Activated CD8-positive, alpha-beta T cell treated with anti-CD3 and anti-CD28 coated beads, Interleukin-2, amount 10 ng/mL, durations not matched to agents 7 days and 5 days (primary cell): ENCODE measurements at places on chromosomes 5 and 9. TPM values are rescaled to one million over a fixed set of nuclear protein-coding genes. Genes with fewer than 3 reads are reported as not detected.

SLC45A2 gene
- total RNA-seq: 0.34 TPM

LIX1 gene
- not detected for total RNA-seq

TMEM171 gene
- total RNA-seq: not detected

ALDH1A1 gene
- total RNA-seq: not detected

DOCK8 gene
- 386 TPM for total RNA-seq

FBXL7 gene
- total RNA-seq: not detected

HTR4 gene
- not detected for total RNA-seq

SPINK6 gene
- total RNA-seq: not detected

TIMD4 gene
- 4.0 TPM for total RNA-seq

CEP72 gene
- total RNA-seq: 38.6 TPM

JAKMIP2 gene
- total RNA-seq: 8.2 TPM

PDE6A gene
- not detected for total RNA-seq

BSPRY gene
- total RNA-seq: 4.4 TPM

TEK gene
- not detected for total RNA-seq

DNA sequence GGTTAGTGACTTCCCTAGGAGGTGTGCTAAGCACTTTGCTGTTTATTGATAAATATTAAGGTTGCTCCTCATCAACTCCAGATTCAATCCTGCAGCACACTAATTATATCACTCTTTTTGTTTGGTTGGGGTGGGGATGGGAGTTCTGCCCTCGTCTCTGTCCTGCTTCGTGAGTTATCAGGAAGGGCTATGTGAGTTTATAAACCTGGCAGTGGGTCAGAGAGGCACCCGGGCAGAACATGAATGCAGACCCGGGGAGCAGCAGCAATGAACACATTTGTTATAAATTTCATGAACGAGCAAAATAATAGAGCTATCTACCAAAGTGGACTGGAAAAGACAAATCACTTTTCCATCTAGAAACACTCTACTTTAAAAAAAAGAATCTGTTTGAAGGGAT, 125.5 kb upstream of the WWC1 start:
- DNase-seq: no peak

DNA sequence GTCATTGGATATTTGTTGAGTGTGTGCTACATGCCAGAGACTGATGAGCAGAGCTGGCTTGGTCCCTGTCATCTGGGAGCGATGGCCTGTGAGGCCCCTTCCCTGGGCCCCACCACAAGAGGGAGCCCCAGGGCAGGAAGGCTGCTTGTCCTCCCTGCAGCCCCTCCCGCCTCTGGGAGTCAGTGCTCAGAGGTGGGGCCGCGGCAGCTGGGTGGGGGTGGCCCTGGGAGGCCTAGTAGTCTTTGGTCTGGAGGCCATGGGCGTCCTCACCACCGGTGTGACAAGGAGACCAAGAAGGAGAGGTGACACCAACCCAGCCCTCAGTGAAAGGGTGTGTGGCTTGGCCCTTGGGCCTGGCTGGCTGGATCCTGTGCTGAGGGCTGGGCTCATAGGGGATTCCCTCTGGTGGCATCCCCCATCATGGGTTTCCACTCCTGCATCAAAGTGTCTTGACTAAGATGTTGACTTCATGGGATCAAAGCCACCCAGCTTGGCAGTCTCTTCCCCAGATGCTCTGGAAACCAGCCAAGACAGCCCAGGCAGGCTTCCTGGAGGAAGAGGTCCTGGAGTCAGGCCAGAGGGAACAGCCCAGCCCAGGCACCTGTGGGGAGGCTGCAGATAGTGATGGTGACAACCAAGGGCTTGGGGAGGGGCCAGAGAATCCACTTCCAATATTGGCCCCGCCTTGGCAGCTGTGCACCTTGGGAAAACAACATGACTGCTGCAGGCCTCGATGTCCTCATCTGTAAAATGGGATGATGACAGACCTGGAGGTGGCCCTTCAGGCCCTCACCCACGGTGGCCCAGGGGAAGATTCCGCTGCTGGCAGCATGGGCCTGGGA, 166.7 kb downstream of the GAPVD1 start:
- DNase-seq: peak; percentile 45

DNA sequence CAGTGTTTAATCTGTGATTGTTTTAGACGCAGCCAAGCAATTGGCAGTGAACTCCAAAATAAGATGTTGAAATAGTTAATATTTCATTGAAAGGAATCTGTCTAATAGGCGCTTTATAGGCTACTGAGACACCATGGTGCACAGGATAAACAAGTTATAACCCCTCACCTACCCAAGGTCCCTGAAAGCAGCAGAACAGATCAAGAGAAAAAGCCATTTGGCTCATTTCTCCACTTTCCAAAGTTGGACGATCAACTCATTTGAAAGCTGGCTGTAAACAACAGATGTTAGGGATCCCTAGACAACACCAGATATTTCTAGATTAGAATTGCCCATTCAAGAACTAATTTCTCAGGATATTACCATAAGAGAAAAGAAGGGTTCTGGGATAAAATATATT, 4.9 kb downstream of the PUM3 start:
- no peak for DNase-seq

GRCh38 chr5:111070272-111071134, 1.0 kb upstream of the TSLP start:
- peak; percentile 27 for DNase-seq

GRCh38 chr5:43037636-43038495, 2.3 kb downstream of the ANXA2R start:
- peak; percentile 72 for DNase-seq

- DNase-seq: no peak
Observed at GRCh38 chr5:14744296-14745187, 80.0 kb downstream of the OTULIN start.

GRCh38 chr5:149788964-149789363, 58.9 kb downstream of the PPARGC1B start:
- no peak for DNase-seq

- DNase-seq: no peak
Observed at GRCh38 chr5:168807287-168807686, 228.1 kb upstream of the PANK3 start.

DNA sequence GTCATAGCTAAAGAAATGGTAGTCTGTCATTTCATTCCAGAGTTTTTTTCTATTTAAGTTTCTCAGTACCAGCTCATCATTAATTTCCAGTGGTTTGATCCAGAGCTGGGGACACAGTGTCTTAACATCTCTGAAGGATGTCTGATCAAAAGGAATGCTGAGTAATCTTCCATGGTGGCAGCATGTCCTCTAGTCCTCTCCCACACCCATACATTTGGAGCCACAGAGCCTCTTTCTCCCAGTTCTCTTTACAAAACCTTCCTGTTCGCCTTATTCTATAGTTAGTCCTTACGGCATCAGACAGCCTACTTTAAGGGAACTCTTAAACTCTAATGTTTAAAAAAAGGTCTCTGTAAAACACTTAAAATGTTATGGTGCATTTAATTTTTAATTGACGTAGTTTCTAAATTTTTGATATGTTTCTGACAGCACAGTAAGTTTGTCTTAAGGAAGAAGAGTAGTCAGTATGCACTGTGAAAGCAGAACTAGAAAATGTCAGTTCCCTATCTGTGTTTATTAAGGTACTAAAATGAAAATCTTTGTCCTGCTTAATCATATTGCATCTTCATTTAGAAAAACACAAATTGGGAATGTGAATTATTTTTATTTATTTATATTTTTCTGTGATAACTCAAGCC, 96.8 kb downstream of the INIP start:
- no peak for DNase-seq

- no peak for DNase-seq
Observed at GRCh38 chr5:16733331-16734006, 116.7 kb upstream of the RETREG1 start.

GRCh38 chr5:143588933-143589662, 185.6 kb upstream of the NR3C1 start:
- no peak for DNase-seq

DNA sequence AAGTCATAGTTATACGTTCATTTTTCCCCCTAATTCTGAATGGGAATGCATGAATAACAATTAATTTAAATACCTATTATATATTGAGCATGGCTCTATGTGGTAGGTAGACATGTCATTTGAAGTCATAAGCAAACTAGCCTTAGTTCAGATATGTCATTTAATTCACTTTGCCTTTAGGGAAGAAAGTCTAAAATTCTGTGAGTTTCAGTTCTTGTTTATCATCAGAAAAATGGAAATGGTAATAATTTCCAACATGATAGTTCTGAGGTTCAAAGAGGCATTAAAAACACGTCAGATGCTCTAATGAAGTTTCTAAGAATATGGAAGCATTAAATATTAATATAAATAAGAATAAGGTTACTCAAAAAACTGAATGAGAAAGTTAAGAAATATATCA, 13.1 kb upstream of the ANXA1 start:
- no peak for DNase-seq

GRCh38 chr9:121947775-121948174, 145.3 kb downstream of the TTLL11 start:
- no peak for DNase-seq

GRCh38 chr9:133951265-133951664, 40.9 kb downstream of the VAV2 start:
- DNase-seq: no peak

DNA sequence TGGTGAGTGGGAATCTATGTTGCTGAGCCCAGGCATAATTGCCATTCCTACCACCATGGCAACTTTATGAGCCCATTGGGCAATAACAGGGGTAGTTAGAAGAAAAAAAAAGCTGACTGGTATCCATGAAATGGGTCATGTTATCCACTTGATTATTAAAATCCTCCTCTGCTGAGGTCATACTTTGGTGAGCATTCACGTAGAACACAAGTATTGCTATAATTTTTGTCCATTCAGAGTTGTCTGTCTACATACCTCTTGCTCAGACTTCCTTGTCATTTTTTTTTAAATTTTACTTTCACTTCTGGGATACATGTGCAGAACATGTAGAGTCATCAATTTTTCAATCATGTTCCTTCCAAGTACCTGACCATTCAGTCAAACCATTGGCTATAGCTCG, 780.8 kb upstream of the ARRDC3 start:
- DNase-seq: no peak

GRCh38 chr9:77719321-77719720, 71.2 kb upstream of the GNA14 start:
- no peak for DNase-seq

- DNase-seq: no peak
Observed at GRCh38 chr5:112960315-112960714, 16.3 kb upstream of the DCP2 start.

GRCh38 chr9:128226412-128226801, 23.2 kb downstream of the DNM1 start:
- no peak for DNase-seq

DNA sequence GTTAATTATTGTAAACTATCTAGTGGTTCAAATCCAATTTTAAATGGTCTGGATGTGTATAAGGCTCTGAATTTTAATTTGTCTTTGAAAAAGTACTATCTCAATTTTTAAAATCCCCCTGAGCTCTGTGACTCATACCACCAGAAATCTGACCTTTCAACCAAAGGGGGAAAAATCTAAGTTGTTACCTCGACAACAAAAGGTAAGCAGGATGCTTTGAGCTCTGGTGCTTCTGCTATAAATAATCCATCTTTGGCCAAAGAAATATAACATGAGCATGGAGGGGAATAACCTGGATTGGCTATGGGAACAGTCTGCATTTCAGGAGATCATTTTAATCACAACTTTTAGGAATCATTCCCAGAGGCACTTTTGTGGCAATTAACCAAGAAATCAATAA, 76.3 kb upstream of the PCSK1 start:
- DNase-seq: no peak

GRCh38 chr5:68460147-68460798, 244.7 kb downstream of the PIK3R1 start:
- DNase-seq: peak; percentile 72

DNA sequence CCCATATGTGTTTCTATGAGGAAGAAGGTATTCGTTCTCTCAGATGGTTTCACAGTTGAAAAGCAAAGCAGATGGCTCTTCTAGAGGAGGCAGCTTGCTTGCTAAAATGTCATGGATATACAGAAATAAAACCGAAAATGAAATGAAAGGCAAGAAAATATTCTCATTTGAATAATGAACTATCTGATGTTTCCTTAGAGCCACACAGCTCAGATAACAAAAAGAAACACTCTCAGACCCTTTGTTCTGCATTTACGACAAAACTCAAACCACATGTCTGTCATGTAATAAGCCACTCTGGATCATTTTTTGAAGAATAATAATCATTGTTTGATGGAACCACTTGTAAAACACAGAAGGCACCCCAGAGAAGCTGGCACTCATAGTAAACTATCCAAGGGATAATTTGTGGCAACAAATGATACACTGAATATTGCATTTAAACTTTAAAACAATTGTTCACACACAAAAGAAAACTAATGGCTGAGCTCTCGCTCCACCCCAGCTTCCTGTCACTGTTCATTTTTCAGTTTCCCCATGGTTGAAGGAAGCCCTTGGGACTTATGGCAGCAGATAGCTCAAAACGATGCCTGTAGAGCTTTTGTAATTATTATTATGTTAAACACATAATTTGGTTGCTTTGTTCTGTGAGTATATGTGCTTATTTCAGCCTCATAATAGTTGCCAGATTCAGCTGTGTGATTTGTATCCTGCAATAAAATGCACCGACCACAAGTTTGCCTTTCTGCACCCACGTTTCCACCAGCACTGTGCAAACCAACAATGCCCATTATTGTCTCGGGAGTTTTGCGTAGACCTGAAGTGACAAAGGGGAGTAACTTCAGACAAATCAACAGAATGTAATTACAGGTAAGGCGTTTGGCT, 256.0 kb downstream of the TMEM167A start:
- no peak for DNase-seq

- no peak for DNase-seq
Observed at GRCh38 chr5:141603923-141604717, 14.7 kb downstream of the DIAPH1 start.

GRCh38 chr9:133714606-133715294, 23.4 kb downstream of the SARDH start:
- no peak for DNase-seq

DNA sequence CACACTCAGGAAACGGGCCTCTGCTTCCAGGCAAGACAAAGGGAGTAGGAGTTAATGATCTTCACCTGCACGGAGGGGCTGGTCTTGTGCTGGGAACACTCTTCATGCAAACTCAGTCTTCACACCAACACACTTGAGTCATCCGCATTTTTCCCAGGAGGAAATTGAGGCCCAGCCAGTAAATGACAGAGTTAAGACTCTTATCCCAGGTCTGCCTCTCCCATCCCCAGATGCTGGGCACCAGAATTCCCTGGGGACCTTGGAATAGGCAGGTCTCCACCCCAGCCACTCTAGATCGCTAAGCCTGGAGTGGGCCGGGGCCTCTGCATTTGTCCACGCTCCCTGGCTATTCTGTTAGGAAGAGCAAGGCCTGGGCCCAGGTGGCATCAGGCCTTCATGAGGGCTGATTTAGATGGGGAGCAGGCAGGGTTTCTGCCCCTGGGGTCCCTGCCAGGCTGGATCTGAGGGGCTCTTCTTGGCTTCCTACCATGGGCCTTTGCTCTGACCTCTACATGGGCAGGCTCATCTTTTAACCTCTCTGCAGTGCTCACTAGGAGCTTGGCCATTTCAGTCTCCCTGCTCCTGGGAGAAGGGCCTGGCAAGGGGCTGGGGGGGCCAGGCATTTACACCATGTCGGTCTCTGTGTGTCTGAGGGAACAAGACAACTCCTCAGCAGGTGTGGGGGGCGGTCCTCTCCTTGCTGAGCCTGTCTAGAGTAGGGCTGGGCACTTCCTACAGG, 77.3 kb downstream of the AMBP start:
- peak; percentile 12 for DNase-seq
